ENCODE measurements at places on chromosomes 11 and 22.

DNA sequence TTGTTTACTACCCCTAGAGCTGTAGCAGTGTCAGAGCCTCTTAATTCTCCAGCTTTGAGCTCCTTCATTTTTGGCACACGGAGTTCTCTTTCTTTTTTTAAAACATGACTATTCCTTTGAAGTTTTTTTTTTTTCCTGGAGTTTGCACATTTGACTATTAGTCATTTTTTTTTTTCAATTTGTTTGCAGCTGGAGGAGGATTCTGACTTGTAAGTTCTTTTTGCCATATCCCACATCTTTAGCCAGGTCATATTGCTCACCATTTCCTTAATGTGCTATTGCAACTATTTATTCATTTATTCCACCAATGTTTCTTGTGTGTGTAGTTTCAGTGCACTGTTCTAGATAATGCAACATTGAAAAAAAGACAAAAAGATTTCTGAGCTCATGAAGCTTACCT, 166.3 kb upstream of the ARHGAP20 start:
- DNase-seq = no peak

DNA sequence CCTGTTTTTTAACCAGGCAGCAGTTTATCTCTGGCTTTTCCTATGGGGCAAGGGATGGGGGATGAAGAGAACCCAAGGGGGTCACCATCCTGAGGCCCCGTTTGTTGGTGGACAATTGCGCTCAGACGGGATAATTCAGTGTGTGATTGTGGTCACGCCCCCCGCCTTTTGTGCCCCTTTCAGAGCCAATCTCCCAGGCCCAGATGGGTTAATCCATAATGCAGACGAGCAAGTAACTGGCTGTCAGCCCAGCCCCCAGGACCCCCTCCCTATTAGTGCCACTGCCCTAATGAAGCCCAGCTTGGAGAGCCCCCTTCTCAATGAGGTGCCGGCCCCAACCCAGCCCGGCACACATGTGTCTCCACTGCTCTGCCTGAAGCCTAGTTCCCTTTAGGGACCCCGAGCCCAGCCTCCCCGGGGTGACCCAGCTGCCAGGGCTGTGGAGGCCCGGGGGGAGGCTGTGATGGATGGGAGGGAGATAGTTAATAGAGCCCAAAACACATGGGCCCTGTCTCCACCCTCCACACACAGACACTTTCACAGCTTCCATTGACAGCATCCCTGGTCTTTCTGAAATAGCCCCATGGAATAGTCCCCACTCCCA, 19.1 kb upstream of the ROBO3 start:
- no peak for DNase-seq

GRCh38 chr11:39425226-39425625, 2034.2 kb downstream of the LRRC4C start:
- no peak for DNase-seq

DNA sequence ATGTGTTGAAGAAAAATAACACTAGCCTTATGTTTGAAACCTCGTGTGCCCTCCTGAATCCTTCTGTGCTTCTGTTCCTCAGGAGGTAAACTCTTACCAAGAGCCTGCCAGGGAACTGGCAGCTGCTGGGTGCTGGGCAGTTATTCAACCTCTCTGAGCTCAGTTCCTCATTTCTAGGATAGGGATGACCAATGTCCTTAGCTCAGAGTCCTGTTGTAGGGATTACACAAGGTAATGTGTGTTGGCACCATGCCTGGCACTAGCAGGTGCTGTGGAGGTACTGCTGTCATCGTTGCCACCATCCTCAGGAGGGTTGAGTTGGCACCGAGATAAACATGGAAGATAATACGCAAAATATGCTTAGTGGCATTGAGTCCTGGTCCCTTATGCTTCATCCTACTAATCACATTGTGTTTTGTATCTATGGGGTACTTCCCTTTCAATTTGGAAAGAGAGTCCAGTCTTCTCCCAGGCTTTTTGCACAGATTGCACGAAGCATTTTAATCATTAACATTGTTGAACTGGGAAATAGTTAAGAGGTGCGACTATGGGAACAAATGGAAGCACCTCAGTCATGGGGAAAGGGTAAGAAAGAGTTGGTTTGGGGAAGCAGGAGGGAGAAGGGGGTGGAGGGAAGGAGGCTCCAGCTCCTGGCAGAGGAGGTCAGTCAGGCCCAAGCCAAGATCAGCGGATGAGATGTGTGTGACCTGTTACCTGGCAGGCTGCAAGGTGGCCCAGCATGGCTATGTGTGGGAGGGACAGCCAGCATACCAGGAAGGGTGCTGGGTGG, 56.7 kb downstream of the CABIN1 start:
- no peak for DNase-seq

- no peak for DNase-seq
Observed at GRCh38 chr22:47781024-47781423, 1018.6 kb downstream of the TBC1D22A start.

DNA sequence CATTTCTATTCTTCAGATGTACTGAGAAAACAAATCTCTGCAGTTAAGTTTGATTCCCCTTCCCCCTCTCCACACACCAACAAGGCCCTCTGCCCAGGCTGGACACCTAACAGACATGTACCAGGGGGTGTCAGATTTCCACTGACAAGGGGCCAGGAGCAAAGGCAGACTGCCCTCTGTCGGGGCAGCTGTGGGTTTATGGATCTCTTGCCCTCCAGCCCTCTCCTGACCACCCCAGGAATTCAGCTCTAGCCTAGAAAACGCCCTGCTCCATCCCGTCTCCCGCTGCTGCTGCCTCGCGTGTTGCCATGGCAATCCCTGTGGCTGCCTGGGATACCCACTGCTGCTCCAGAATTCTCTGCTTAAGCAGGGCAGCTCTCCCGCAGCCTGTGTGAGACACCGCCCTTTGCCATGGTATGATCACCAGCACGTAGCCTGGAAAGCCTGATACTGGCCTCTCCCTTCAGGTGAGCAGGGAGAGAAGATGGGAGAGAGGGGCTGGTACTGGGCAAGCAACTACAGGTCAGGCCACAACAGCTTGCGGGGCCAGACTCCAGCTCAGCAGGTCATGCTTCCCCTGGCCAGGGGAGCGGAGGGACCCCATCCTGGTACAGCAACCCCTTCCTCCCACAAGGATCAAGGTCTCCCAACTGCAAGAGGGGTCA, 41.6 kb downstream of the BUD13 start:
- peak; percentile 47 for DNase-seq

All from substantia nigra (tissue), 51 donors.